Panc1 (cell line): ENCODE measurements at places on chromosomes 5 and 9. TPM values are rescaled to one million over a fixed set of nuclear protein-coding genes. Genes with fewer than 3 reads are reported as not detected.

The ANKRD34B gene
- total RNA-seq: 0.10 TPM

The PCDHB15 gene
- total RNA-seq: 0.15 TPM

The C9 gene
- 0.05 TPM for total RNA-seq

The NFIB gene
- total RNA-seq: 26.7 TPM

The IL33 gene
- not detected for total RNA-seq

The CARD9 gene
- 1.7 TPM for total RNA-seq

The PPP3R2 gene
- not detected for total RNA-seq

The PDGFRB gene
- 1.8 TPM for total RNA-seq

The LCP2 gene
- 0.36 TPM for total RNA-seq

The CDKN2B gene
- total RNA-seq: 0.05 TPM

The FGFR4 gene
- 7.5 TPM for total RNA-seq

GRCh38 chr9:94824913-94825610 is 98.6 kb downstream of the AOPEP start:
- DNase-seq: no peak

DNA sequence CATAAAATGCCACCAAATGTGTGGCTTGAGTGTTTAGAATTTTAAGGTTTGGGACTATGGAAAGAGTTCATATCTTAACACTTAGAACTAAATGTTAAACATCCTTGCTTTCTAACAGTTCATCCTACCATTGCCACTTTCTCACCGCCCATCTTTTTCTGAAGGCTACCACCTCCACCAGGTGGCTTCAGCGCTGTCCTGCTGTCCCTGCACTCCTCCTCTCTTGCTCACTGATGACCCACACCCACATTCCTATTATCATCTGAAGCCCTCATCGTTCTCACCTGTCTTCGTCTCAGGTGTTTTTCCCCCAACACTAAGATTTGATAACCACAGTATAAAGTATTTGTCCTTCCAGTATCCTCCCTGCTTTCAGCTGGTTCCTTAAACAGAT is 7.4 kb downstream of the MEGF10 start:
- no peak for DNase-seq

DNA sequence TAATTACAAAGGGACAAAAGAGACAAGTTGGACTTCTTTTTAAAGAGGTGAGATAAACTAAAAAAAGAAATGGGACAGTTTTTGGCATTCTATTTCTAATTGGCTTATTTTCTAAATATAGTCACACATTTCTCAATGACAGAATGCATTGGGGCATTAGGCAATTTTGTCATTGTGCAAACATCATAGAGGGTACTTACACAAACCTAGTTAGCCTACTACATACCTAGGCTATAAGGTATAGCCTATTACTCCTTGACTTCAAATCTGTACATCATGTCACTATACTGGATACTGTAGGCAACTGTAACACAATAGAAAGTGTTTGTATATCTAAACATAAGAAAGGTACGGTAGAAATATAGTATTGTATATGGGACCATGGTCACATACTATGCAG is 56.1 kb downstream of the LSM11 start:
- no peak for DNase-seq

DNA sequence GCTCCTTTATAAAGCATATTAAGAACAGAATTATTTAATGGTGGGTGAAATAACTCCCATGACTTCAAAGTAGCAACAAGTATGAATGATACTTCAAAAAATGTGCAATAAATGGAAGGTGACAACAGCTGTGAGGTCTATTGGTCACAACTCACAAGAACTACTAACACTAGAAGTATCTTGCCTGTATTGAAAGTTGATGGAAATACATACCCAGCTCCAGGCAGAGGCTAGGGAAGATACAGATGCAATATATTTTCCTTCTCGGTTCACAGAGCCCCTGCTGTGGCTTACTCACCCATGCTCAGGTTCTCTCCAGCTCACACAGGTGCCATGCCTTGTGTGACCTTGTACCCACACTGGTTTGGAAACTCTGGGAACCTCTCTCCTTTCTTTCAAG is 133.8 kb downstream of the LIFR start:
- DNase-seq: no peak

DNA sequence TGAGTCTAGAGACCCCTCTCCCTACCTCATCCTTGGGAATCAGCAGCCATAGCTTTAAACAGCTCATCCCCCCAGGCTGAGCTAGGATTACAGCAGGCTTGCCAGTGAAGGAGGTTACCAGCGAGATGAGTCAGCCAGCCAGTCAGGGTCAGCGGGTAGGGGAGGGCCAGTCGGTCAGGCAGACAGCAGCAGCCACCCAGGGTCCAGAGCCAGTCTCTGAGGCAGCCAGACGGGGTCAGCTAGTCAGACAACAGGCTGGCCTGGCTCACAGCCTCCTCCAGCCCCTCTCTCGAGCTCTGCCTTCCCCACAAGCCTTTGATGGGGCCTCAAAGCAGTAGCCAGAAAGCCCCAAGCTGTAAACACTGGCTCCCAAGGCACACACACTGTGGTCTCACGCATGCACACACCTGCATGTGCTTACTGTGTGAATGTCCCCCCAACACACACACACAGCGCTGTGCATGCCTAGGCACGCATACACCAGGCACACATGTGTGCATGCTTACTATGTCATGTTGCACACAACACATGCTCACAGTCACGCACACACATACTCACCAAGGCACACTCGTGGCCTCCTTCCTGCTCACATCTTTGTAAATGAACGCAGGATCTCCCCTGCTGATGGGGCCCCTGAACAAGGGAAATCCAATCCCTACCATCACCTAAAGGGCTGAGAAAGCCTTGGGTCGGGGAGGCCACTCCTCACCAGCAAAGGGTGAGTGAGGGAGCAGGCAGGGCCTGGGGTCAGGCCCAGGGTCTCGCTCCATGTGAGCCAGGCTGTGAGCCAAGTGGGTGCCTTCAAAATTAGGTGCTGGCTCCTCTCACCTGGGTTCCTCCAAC is 28.2 kb upstream of the CPLX2 start:
- no peak for DNase-seq

- DNase-seq: no peak
Measured at GRCh38 chr5:81556809-81557208, 162.9 kb upstream of the ACOT12 start.

- no peak for DNase-seq
Measured at GRCh38 chr5:113381791-113382190, 53.0 kb downstream of the TSSK1B start.

DNA sequence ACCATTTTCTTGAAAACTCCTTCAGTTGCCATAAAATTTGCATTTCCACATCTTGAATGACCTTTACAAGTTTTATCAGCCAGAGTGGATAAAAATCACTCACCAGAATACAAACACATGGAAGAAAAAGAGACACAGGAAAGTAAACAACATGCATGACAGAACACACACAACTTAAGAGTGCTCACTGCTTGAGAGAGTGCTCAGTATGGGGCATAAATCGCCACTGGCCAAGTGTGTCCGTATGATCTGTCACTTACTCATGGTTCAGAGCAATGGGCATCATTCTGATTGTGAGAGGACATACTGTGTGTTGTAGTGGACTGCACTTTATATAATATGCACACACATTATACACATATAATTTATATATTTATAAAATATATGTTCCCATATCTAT is 155.6 kb upstream of the NTRK2 start:
- no peak for DNase-seq

DNA sequence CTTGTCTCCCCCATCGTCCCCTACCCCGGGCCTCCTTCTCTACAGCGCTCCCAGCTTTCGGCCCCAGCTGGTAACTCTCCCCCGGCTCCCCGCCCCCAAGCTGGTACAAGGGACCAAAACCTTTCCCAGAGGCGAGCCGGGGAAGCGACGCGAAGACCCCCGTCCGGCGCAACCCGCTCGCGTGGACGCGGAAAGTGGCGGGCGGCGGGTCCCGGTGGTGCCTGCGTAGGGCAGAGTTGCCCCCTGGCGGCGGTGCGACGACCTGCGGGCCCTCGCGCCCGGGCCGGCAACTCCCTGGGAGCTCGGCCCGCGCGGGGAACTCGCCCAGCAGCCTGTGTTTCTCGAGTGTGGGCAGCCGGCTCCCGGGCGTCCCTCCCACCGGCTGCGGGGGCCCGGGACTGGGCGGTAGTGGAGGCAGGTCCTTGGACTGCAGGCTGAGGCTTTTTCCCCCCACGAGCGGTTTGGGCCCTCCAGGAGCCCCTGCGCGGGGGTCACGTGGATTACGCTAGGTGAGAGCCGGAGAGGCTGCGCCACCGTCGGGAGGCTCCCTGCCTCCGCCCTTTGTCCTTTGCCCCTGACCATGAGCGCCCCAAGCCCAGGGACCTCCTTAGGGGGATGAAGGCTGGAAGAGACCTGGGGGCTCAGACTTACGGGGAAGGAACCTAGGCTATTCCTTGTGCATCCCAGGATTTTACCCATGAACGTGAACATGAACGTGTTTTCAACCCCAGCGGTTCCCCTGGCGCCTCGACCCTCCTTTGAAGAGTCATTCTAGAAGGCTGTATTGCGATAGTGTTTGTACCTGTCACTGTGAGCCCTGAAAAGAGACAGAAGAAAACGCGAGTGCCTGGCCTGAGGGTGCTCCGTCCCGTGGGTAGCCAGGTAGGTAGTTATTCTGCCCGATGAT is 2.9 kb upstream of the FOXD1 start:
- no peak for DNase-seq

DNA sequence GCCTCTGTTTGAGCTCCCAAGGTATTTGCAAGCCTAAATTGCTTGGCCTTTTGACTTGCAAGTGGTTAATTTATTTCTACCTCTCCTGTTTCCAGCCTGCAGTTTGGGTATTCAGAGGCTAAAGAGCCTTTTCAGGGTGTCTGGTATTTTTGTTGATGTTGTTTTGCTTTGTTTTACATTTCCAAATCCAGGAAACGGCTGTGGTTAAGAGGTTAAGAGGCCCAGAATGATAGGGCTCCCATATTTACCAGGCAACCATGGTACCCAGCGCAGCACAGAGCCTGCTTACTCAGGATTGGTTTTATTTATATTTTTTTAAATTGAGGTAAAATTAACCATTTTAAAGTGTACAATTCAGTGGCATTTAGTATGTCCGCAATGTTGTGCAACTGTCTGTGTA is 92.1 kb downstream of the PDZD2 start:
- no peak for DNase-seq
